GM13977 (cell line): ENCODE measurements at places on chromosomes 1 and 21.

DNA sequence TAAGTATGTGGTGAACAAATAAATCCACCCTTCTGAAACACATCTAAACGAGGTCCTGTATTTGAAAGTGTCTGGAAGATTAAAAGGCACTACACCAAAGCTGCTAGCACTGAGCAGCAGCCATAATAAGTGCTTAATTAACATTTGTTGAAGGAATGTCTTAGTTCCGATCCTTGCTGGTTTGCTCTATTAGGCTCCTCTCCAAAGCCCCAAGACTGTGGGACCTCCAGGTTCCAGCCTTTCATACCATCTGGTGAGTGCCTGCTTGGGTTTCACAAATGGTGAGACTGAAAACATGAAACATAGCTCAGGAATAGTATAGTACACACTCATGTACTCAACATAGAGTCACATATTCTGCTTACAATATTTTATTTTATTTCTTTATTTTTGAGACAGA is 640 bp upstream of the CYP2J2 start:
- no peak for DNase-seq

- no peak for DNase-seq
Observed at GRCh38 chr1:19374083-19374801, 62.1 kb downstream of the SLC66A1 start.

DNA sequence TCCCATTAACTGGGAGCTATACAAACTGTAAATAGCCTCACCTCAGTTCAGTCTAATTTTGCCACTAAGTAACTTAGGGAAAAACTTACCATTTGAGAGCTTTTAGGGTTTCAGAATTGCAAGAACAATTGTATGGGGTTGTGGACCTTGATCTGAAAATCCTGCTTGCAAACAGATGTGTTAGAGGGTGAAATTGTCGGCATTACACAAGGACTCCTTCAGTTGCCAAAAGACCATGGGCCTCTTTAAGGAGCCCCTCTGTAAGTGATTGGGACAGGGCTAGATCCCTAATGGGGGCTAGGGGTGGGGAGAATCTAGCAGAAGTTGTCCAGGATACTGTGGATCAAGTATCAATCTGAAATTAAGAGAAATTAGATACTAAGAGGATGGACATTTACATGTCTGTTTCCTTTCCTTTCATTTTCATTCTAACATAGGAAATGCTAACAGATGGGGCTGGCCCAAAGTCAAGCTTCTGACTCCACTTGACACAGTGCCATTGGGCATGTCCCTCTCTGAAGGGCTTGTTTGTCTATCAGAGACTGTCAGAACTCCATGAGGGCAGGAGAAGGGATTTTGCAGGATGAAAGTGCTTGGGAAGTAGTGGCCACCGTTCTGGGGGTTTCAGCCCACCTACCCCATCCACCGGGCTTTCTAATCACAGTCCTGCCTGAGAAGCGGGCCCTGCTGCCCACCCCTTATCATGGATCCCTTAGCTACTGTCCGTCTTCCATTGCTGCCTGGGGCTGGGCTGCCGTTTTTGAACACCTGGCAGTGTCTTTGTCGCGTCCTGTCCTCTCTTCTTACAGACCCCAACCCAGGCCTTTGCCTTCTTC is 54.7 kb downstream of the STUM start:
- DNase-seq: no peak

DNA sequence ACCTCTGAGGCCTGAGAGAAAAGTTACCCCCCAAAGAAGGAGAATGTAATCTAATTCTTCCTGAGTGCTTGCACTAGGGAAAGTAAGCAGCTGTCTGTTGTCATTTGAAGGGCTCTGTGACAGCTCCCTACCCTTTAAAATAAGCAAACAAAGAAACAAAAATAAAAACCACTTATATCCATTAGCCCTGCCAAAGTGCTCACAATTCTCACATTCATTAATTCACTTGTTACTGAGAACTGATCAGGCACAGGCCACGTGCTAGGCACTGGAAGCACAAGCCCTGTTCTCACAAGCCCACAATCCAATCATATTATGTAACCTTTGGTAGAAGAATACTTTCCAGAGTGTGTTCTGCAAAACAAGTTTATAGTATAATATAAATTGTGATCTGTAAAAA is 199.4 kb downstream of the ZC3H11B start:
- no peak for DNase-seq
